Fibroblast of villous mesenchyme (primary cell): ENCODE measurements at places on chromosomes 5 and 9. TPM values are rescaled to one million over a fixed set of nuclear protein-coding genes. Genes with fewer than 3 reads are reported as not detected.

DNA sequence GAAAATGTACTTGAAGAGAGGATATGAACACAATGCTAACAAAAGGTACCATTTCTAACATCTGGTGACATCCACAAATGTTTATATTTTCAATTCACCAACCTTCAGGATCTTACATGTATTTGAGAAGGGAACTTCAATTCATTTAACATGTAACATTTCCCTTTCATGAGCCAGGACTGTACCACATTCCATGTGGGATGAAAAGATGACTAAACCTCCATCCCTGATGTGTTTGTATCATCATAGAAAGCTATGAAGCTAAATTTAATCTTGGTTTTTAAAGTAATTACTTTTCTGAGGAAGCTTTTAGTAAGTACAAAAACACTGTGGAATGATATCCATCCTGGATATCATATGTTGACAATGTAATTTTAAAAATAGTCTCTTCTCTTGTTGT, 78.2 kb upstream of the GNA14 start:
- DNase-seq, result no peak

Gene WDR38
- not detected in 2 replicates for total RNA-seq

Gene NR6A1
- under 0.01 and 0.32 TPM in 2 replicates for total RNA-seq

DNA sequence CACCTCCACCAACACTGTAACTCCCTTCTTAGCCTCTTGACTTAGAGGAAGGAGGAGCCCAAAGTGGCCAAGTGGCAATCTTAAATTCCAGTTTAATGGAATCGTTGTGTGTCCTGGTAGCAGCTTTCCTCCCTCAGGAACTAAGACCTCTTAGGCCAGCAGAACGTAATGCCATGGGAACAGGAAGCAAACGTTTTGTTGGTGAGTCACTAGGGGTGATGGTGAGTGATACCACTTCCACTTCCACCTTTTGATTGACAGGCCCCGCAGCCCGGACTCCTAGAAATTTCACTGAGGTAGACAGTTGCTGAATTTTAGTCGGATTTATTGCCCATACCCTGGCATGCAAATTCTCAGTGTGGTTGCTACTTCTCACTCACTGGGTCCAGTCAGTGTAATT, 94.2 kb upstream of the FBN2 start:
- DNase-seq, result no peak

DNA sequence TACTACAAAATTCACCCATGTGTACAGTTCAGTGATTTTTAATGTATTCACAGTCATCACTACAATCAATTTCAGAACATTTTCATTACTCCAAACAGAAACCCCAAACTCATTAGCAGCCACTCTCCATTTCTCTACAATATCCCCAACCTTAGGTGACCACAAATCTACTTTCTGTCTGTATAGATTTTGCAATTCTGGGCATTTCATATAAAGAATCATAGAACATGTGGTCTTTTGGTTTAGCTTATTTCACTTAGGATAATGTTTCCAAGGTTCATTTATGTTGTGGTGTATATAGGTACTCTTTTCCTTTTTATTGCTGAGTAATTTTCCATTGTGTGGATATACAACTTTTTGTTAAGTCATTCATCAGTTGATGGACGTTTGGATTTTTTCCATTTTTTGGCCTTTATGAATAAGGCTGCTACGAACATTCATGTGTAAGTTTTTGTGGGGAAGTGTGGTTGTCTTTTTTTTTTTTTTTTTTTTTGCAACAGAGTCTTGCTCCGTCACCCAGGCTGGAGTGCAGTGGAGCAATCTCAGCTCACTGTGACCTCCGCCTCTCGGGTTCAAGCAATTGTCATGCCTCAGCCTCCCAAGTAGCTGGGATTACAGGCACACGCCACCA, 54.5 kb downstream of the DOCK8 start:
- DNase-seq, result no peak

- peak; percentile 55 for DNase-seq
Observed at GRCh38 chr5:310941-311434, 10.5 kb upstream of the AHRR start.

Gene SERINC5
- 13.8 and 15.5 TPM in 2 replicates for total RNA-seq

DNA sequence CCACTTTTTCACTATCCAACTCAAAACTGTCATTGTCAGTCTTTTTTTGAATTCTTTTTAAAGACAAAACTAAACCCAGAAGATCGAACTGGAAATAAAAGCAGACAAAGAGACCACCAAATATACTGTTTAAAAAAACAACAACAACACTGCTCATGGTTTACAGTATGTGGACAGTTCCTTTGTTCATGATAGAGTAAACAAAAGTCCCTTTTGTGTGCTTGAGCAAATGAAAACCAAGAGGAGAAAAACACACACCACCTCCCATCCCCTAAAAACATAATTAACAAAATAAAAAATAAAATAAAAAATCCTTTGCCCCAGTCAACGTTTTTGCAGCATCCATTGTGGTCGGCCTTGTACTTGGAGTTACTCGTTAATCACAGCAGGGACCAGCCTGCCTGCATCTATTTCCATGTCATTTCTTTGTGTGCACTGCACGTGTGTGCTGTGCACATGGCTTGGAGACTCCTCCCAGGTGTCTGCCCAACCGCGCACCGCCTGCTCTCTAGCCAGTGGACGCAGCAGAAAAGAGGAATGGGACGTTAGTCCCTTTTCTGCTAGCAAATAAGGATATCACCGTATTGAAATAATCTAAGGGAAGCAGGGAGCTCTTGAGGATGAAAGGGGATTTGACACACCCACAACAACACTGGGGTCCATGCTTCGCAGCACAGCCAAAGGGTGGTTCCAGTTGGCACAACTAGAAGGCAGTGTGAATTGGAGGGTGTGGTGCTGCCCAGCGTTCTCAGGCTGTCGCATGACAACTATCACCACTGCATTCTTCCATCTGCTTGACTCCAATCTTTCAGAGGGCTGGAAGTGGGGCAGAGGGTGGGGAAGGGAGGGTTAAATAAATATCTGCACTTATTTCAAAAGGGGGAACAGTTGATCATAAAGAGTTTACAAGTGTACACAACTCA, 130.0 kb downstream of the SEMA6A start:
- DNase-seq, result no peak

Gene PLCXD3
- 0.32 and 0.43 TPM in 2 replicates for total RNA-seq

GRCh38 chr5:96503501-96504236, 70.6 kb upstream of the PCSK1 start:
- no peak for DNase-seq

DNA sequence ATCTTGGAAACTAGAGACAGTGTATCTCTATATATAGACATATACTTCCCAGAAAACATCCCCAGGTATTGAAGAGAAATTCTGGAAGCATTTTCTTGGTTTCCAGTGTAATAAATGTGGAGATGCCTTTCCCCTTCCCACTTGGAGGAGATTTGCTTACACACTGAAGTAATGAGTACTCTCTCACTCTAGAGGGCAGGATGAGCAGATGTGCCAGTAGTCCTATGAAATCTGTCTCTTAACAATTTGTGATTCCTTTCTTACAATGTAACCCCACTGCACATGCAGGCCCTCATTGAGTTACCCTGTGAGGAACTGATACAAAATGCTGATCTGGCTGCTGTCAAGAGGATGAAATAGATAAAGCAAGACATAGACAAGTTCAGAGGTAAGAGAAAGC, 567.2 kb downstream of the SLCO4C1 start:
- DNase-seq, result no peak

GRCh38 chr9:137619240-137620047, 639 bp downstream of the EHMT1 start:
- peak; percentile 56 for DNase-seq

GRCh38 chr5:159341906-159342310, 11.6 kb upstream of the IL12B start:
- DNase-seq, result peak; percentile 79

DNA sequence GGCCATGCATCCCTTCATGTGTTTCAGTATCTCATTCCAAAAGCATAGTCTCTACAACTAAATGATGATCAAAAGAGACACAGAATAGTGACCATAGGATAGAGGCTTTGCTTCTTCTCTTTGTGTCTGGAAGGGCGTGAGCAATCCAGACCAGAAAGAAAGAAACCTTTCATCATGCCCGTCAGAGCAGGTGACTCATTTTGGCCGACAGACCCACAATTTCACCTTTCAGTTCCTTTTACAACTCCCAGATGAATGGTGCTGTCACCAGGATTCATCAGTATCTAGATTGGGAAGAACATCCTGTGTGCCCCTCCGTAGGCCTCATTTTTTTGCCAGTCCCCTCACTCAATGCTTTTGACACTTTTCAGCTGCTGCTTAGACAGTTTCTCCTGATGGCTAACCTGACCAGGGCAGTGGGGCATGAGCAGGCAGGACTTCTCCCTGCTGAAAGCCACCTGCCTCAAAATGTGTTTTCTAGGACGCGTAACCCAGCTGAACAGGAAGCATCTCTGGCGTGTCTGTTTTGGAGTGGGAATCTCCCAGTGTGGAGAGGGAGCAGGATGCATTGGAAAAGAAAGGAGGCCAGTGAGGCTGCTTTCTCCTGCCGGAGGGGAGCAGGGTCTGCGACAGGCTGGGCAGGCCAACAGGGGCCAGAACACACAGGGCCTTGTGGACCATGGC, 21.2 kb downstream of the ABLIM3 start:
- peak; percentile 52 for DNase-seq

DNA sequence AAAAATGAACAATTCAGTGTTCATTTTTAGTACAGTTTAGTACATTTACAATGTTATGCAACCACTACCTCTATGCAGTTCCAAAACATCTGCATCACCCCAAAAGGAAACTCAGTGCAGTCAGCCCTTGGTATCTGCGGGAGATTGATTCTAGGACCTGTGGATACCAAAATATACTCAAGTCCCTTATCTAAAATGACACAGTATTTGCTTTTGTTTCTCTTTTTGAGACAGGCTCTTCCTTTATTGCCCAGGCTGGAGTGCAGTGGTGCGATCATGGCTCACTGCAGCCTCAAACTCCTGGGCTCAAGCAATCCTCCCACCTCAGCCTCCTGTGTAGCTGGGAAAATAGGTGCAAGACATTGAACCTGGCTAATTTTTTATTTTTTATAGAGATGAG, 114.0 kb downstream of the PIP5K1B start:
- no peak for DNase-seq

- peak; percentile 66 for DNase-seq
Observed at GRCh38 chr5:153831973-153832372, 206.7 kb downstream of the FAM114A2 start.

Gene PRRX2
- total RNA-seq, result under 0.01 and 1.6 TPM in 2 replicates

- DNase-seq, result peak; percentile 87
Observed at GRCh38 chr9:83012922-83013838, 49.8 kb downstream of the RASEF start.

- DNase-seq, result no peak
Observed at GRCh38 chr9:81626511-81626910, 62.8 kb downstream of the TLE1 start.
